ENCODE measurements at places on chromosomes 5 and 9.

GRCh38 chr9:6955251-6955921 lies 197.6 kb downstream of the KDM4C start:
- DNase-seq = no peak

- DNase-seq = no peak
Observed at GRCh38 chr9:99896119-99896518, 10.3 kb upstream of the STX17 start.

DNA sequence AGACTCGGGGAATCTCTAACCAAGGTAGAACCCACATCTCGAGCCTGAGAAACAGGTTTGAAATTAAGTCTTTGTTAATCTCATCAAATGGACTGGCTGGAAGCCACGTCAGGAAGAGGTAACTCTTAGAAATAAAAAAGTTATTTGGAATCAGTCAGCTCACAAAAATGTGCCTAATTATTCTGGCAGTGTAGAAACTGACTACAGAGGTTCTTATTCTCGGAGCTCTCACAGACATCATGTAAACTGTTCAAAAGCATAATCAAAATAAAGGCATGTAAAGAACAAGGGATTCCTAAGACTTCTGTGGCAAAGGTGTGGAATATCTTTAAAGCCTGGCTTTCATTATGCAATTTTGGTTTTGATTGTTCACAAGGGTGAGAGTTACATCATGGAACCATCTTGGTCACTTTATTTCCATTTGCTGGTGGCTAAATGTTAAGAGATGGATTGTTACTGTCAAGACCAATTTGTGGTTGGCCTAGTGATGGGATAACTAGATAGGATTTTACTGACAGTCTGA lies 85.1 kb downstream of the OTULIN start:
- DNase-seq = no peak

DNA sequence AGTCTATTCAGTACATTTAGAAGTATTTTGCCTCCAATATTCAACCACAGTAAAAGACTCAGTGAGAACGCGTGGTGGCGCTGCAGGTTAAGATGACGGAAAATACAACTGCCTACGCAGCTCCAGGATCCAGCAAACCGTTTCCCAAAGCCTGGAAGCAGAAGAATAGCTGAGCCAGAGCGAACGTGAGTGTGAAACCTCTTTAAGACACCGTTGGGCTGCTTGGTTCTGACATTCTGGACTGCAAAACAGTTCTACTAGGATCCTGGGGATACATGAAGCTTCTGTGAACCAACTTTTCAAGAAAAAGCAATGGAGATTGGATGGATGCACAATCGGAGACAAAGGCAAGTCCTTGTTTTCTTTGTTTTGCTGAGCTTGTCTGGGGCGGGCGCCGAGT lies at the start of gene PCDHB16:
PCDHB16 (plus strand) TSS at position 140 of the 400 bp plus-strand sequence; CDS start at position 313, 173 bp downstream.
- DNase-seq = no peak

DNA sequence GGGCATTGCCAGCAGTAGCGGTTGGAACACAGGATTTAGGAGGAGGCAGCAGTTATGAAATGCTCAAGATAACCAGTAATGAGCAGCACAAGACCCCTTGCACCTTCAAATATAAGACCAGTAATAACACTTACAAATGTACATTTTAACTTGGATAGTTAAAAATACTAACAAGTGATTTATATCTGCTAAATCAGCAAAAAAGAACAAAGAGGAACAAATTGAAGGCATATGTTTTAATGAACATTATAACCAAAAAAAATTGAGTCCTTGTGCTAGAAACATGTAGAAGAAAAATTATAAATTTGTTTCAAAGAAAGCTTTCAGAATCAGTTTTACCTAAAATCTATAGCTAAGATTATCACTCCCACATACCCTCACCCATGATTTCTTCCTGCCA lies 52.0 kb downstream of the ALDH7A1 start:
- no peak for DNase-seq

DNA sequence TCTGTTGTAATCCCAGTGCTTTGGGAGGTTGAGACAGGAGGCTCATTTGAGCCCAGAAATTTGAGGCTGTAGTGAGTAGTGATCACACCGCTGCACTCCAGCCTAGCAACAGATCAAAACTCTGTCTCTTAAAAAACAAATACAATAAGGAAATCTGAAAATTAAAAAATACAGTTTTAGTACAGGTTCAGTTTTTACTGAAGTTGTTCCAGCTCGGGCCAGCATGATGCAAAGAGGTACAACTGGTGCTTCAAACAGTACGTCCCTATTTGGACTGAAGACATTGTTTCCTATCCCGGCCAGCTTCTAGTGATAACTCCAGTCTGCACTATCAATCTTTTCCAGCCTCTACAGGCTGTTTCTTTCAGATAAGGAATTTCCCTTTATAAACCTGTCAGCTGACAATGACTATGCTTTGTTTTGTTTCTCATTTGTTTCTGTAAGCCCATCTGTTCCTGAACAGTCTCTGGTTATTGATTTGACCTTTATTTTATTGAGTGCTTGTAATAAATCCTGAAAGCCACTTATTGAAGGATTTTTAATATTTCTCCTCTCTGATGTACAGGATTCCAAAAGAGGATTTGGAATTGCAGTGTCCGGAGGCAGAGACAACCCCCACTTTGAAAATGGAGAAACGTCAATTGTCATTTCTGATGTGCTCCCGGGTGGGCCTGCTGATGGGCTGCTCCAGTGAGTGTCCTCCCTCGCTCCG lies 41.9 kb downstream of the TJP2 start:
- no peak for DNase-seq

- no peak for DNase-seq
Observed at GRCh38 chr5:67315082-67315989, 118.7 kb upstream of the CD180 start.
